ENCODE measurements at places on chromosomes 1 and 21. TPM values are rescaled to one million over a fixed set of nuclear protein-coding genes. Genes with fewer than 3 reads are reported as not detected.
A peak's percentile ranks its signal among the peaks of the same experiment; 100 is the strongest.

- no peak for DNase-seq
Measured at GRCh38 chr21:14358775-14359174, 24.2 kb downstream of the HSPA13 start.

DNA sequence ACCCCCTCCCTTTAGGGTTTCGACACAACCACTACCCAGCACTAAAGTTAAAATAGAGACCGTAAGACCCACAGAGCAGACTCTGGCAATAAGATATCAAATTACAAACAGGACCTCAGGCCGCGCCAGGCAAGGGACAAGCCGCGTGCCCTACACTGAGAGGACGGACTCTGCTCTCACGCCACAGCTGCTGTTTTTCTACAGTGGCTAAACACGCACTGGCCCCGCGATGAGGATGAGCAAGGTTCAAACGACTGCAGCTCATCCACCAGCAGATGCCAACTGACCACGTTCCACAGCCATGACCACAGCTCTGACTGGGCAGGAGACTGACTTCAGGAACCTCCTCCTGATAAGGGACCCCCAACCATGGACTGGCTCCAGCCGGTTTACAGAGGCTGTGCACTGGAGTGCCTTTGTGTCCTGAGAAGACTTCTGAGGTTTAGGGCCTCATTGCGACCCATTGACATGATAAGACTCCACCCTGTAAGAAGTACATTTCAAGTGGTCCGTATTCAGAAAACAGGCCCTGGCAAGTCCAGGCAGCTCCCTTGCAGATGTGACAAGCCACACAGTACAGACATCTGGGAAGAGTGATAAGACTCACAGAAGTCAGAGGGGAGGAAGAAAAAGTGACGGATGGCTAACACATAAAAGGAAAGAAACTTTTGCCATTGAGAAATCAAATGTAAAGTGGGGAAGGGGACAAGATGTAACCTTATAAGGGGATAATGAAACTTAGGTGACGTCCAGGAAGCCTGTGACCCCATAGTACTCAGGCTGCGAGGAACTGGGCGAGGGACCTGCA lies 1.5 kb upstream of the KRTAP10-6 start:
- DNase-seq: no peak

DNA sequence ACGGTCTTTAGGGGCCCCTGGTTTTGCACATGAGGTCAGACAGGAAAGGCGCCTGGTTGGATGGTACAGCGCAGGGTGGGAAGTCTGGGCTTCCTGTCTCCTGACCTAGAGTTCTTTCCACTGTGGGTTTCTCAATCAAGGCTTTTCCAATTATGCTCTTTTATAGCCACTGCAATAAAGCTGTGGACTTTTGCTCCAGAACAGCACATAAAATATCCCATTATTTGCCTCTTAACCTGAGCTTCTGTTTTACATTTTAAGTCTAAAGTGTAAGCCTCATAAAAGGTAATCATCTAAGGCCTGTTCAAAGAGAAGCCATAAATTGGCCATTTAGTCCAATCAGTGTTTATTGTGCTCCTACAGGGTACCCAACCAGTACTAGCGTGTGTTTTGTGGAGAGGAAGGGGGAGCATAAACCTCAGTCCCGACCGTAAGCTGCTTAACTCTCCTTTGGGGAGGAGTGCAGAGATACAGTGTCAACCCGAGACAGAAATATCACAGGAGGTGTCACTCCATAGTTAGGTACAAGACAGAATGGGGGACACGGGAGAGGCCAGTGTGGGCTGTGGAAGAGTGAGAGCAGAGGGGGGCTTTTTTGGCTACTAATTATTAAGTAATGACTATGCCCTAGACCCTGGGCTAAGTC lies 270.0 kb downstream of the TRABD2B start:
- peak; percentile 64 for DNase-seq

- no peak for DNase-seq
Measured at GRCh38 chr1:94597701-94598100, 56.1 kb upstream of the F3 start.

DNA sequence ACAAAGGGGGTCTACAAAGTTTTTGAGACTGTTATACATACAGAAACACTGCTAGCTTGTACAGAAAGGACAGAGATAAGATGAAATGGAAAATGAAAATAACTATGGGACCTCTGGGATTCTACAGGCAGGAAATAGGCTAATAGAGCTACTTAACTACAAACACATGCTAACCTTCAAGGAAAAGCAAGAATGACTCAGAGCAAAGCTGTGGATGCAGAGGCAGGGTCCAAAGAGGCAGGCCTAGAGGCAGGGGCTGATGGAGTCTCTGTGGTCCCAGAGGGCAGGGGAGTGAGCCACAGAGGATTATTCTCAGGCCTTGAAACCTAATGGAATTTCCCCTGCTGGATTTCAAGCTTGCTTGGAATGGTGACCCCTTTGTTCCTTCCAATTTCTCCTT lies 18.7 kb upstream of the GOLT1A start:
- no peak for DNase-seq

DNA sequence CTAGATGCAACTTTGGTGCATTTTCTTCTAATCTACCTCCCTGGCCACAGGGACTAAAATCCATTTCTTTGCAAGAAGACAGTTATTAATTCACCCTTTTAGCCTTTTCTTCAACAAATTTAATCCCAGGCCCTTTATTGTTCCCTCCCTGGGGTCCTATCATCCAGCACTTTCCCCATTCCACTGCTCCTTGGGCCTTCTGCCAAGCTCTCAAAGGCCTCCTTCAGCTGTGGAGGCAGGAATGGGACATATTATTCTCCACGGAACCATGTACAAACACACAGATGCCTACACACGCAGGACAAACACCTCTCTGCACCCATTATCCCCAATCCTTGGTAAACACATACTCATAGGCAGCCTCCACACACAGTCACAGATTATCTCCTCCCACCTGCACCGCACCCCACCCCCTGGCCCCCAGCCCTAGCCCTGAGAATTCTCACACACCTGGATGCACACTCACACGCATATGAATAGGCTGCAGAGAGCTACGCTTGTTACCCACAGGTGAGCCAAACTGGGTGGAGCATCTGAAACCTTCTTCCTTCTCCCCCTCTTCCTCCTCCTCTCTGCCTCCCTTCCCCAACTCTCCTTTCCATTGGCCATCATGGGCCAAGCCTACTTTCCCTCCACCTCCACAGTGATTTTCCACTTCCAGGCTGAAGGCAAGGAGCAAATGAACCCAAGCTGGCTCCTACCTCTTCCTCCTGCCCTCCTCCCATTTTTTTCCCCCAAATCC lies 11.7 kb downstream of the TAGLN2 start:
- DNase-seq: no peak

DNA sequence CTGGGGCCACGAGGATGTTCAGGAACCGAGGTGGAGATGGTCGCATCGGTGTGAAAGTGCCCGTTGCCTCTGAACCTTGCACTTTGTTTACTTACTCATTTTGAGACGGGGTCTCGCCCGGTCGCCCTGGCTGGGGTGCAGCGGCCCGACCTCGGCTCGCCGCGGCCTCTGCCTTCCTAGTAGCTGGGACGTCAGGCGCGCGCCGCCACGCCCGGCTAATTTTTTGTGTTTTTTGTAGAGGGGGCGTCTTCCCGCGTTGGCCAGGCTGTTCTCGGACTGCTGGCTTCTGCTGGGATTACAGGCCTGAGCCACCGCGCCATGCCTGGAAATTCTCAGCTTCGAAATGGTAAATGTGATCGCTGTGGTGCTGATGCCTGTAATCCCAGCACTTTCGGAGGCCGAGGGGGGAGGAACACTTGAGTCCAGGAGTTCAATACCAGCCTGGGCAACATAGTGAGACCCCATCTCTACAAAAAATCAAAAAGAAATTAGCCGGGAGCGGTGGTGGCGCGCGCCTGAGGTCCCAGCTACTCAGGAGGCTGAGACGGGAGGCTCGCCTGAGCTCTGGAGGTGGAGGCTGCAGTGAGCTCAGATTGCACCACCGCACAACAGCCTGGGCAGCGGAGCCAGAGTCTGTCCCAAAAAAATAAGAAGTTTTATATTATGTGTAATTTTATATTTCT lies 684 bp upstream of the MRPL20 start:
- DNase-seq: peak; percentile 60

CYP4A11 gene
- not detected for total RNA-seq

FHAD1 gene
- total RNA-seq: 0.99 TPM

DNA sequence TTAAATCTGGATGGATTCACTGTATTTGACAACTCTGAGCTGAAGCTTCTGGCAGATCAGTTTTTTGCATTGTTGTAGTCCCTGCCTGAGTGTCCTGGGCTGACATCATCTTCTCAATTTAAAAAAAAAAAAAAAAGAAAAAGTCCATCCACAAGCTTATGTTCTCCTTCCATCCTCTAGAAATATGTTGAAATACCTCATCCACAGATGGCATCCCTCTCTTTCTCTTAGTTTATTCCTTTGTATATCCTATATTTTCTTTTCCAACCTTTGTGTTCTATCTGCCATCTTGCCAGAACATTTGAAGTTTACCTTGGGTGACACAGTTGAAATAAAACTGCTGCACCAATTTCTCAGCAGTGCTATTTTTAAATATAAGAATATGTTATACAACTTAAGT lies 184.4 kb upstream of the PKN2 start:
- no peak for DNase-seq

GRCh38 chr1:53508991-53509666 lies 49.9 kb downstream of the DMRTB1 start:
- no peak for DNase-seq

LRRC38 gene
- total RNA-seq: not detected

KCNH1 gene
- total RNA-seq: 1.2 TPM

DNA sequence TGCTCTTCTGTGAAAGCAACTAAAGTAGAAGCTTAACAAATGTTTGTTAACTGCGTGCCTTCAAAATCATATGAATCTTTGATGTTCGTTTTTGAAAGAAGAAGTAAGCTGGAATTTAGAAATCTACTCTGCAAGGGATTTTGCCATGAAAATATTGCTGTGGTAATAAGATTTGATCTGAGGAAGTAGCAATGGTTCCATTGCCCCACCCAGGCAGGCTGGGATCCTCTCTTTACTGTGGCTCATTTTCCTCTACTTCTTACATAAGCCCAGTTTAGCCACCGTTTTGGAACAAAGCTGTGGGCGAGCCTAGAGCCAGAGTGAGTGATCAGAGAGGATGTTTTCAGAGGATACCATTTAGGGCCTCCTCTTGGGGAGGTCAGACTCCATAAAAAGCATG lies 20.3 kb upstream of the PTGFRN start:
- no peak for DNase-seq

RASAL2 gene
- total RNA-seq: 14.2 TPM

PCP4L1 gene
- total RNA-seq: 12.2 TPM

DNA sequence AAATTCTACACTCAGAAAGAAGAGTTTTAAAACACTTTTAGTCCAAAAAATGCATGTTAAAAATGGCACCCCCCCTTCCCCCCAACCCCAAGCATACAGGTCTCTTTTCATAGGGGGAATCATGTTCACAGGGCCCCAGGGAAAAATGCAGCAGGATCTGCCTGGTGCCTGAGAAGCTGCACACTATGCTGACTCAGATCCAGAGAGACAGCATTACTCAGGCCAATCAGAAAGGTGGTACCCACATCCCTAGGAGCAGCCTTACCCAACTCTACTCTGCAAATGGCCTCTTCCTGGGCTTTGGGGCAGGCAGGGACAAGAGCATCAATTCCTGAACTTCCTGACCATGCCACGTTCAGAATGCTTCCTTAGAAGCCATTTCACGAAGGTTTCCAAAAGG lies 119.0 kb downstream of the HIVEP3 start:
- no peak for DNase-seq

CD164L2 gene
- 0.51 TPM for total RNA-seq

GRCh38 chr1:11482198-11482597 lies 3.2 kb downstream of the DISP3 start:
- no peak for DNase-seq

DNA sequence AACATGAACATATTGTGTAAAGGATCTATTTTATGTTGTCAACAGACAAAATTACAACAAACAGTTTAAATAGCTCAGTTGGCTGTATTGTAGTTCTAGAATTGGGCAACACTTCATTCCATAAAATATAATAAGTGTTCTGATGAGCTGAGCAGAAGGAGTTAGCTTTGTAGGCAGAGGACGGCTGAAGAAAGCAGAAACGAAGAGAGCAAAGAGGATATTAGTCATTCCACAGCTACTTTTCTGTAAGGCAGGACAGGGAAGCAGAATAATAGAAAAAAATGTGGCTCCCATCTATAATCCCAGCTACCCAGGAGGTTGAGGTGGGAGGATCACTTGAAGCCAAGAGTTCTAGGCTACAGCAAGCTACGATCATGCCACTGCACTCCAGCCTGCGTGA lies 20.2 kb upstream of the IVNS1ABP start:
- DNase-seq: no peak

DNA sequence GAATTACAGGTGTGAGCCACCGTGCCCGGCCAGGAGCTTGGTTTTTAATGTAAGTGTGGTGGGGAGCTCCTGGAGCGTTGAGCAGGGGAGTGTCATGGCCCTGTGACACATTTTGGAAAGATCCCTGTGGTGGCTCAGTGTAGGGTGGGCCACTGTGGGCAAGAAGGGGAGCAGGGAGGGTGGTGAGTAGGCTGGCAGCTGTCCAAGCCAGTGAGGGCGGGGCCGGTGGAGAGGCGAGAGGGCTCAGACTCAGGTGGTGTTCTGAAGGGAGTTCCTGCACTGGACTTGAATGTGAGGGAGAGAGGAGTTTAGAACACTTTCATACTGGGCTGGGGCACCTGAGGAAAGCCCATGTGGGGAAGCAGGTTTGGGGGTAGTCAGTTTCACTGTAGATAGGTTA lies 3.1 kb upstream of the EVA1B start:
- DNase-seq: peak; percentile 33

- no peak for DNase-seq
Measured at GRCh38 chr1:96409689-96410088, 311.9 kb upstream of the PTBP2 start.

DNA sequence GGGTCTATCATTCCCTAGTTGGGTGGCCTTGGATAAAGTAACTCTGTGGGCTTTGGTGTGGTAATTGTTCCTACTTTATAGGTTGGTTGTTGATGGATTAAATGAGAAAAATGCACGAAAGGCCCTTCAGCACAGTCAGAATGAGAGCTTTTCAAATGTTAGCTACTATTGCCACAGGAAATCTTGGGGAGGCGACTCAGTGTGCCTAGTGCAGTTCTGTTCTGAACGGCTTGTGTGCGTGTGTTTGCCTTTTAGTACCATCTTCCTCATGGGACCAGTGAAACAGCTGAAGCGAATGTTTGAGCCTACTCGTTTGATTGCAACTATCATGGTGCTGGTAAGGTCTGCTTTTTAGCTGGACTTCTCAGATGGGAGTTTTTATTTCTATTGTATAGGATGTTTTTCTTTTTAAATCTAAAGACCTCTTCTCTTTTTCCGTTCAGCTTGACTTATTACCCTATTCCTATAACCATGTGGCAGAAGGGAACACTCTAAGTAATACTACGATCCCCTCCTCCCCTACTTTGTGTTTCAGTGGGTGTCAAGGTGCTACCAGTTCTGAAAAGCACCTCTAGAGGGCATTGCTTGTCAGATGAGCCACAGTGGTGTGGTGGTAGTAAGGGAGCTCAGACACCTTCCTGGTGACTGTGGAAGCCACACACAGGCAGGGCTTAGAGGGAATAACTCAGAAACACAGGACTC lies 9.2 kb downstream of the SFT2D2 start:
- peak; percentile 43 for DNase-seq

- no peak for DNase-seq
Measured at GRCh38 chr21:28790335-28790734, 202.3 kb downstream of the LTN1 start.

ALPL gene
- total RNA-seq: 2.7 TPM

- peak; percentile 67 for DNase-seq
Measured at GRCh38 chr1:2226525-2227345, 1.4 kb upstream of the SKI start.

GRCh38 chr1:246117066-246117791 lies 389.9 kb downstream of the SMYD3 start:
- no peak for DNase-seq

- DNase-seq: no peak
Measured at GRCh38 chr21:25329227-25329825, 278.0 kb downstream of the MRPL39 start.

- no peak for DNase-seq
Measured at GRCh38 chr1:87940421-87940820, 611.7 kb downstream of the LMO4 start.

Data from mucosa of descending colon (tissue), 3 donors.